NCI-H1092 treated with DMSO at 0.1 percent for 48 hours (cell line): ENCODE measurements at places on chromosomes 2 and 18.

DNA sequence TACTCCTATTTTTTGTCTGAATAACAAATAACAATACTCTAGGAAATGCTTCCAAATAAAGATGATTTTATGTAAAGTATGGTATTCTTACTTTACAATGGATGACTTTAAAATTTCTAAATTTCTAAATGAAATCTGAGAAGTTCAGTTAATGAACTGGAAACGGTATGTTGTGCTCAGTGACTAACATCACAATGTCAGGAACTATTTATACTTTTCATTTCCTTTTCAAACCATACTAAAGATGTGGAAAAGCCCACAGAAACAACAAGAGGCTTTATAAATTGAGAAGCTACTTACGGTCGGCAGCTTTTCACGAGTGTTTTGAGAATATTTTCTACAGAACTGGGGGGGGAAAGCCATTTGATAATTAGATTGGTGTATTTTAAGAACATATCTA lies 31.1 kb downstream of the PSME4 start:
- DNase-seq = no peak

DNA sequence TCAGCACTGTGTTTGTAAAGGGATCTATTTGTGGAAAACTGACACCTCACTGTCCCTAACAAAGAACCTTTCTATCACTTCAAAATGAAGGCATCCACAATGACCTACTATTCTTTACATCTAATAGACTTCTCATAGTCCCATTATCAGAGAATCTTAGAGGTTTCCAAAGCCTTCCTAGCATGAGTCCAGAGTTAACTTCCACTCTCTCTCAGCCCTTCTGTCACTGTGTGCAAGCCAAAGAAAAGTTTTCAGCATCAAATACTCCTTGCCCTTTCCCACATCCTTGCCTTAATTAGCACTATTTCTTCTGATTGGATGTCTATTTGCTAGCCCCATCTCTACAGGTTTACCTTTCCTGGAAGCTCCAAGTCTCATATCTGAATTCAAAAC lies 178.5 kb downstream of the ERBB4 start:
- DNase-seq = no peak

DNA sequence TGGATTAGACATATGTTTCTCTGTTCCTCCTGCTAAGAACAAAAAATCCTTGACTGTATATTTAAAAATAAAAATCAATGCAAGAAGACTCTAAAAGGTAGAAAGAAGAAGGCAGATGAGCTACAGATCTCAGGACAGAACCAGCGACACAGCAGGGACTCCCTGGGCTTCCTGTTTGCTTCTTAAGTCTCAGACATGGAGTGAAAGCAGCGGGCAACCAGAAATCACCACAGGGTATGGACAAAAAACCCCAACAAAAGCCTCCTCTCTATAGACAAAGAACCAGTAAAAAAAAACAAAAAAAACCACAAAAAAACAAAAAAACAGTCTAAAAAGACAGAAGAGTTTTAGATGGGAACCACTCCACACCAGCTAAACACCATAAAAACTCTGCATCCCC lies 971.0 kb upstream of the GYPC start:
- DNase-seq = no peak

DNA sequence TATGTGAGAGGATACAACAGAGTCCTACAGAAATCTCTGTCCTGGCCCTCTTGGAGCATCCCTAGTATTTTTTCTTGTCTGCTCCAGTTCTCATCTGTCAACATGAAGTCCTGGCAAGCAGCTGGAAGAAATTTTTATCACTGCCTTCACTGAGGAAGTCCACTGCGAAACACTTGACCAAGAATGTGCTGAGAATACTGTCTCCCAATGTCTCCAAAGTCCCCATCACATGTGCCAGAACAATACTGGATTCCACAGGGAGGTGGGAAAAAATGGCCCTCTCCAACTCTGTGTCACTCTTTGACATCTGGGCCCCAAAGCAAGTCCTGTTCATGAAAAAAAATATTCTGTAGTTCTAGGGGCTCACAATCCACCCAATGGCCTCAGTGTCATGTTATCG lies 32.8 kb upstream of the PGAP1 start:
- DNase-seq = no peak

DNA sequence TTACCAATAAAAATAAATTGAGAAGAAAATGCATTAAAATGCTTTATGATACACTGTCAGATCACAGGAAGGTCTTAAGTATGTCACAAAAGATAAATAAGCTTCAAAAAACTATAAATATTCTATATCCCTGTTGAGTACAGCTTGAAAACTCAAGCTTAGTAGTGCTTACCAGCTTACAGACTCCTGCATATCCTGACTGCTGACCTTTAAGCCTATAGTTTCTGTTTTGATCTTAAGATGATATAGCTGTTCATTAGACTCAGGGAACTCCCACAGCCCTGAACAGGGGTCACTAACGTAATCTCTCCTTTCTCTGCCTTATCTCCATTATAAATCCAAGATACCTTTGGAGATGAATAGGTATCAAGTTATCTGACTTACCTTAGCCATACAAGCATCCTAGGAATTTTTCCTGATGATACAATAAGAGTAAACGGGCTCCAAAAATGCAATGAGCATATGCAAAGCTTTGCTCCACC lies 93.7 kb upstream of the RBBP8 start:
- DNase-seq = no peak

GRCh38 chr18:3654442-3655253 lies 204.7 kb downstream of the TGIF1 start:
- no peak for DNase-seq

- DNase-seq = no peak
Measured at GRCh38 chr18:62771494-62772270, 56.3 kb downstream of the PHLPP1 start.

GRCh38 chr18:47936952-47937351 lies 6.5 kb upstream of the SMAD2 start:
- DNase-seq = no peak

DNA sequence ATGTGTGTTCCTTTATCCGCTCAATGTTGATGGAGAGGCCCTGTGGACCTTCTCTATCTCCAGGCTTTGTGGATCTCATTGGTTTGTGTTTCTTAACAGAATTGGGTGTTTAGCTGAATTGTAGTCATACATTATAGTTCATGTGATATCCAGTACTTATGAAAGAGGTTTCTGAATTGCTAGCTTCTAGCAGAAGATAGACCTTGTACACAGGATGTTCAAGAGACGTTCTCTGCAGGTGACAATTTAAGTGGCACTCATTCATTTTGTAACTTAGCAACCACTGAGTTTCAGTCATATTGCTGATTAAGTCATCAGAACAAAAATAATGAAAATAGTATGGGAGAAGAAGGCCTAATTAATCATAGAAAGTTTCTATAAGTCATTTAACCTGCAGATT lies 279.2 kb downstream of the ALPK2 start:
- DNase-seq = no peak

- DNase-seq = no peak
Measured at GRCh38 chr2:231256494-231256893, 58.1 kb downstream of the ARMC9 start.

GRCh38 chr2:160651416-160652200 lies 158.0 kb upstream of the RBMS1 start:
- no peak for DNase-seq

DNA sequence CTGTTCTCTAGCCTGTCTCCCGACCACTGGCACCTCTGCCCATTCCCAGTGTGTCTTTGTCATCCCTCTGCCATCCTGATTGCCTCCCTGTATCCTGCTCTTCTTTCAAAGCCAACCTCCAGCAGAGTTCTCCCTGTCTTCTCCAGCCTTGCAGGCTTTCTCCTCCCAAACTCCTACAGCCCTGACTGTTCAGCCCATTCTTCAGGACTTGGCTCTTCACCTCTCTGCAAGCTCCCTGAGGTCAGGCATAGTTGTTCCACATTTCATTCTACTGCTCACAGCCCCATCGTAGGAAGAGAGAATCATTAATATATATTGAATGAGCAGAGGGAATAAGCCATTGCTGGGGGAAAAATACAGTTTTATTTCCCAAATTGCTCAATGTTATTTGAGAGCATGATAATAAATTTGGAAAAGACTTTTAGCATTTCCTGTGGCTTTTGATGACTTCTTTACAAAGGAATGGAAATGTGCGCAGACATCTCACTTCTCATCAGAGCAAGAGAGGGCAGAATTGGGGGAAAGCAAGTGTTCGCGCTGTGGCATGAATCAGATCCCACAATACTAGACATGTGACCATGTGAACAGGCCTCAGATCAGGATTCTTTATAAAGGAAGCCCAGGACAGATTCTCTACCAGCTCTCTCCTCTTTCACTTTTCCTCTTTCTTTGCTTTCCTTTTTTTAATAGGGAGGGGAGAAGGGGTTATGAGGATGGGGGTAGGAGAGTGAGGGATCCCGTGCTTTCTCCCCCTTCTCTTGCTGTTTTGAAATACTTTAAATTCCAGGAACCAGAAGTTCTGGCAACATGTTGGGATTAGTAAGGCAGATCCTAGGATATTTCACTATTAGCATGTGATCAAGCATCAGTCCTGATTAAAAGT lies 37.4 kb downstream of the EPAS1 start:
- no peak for DNase-seq

DNA sequence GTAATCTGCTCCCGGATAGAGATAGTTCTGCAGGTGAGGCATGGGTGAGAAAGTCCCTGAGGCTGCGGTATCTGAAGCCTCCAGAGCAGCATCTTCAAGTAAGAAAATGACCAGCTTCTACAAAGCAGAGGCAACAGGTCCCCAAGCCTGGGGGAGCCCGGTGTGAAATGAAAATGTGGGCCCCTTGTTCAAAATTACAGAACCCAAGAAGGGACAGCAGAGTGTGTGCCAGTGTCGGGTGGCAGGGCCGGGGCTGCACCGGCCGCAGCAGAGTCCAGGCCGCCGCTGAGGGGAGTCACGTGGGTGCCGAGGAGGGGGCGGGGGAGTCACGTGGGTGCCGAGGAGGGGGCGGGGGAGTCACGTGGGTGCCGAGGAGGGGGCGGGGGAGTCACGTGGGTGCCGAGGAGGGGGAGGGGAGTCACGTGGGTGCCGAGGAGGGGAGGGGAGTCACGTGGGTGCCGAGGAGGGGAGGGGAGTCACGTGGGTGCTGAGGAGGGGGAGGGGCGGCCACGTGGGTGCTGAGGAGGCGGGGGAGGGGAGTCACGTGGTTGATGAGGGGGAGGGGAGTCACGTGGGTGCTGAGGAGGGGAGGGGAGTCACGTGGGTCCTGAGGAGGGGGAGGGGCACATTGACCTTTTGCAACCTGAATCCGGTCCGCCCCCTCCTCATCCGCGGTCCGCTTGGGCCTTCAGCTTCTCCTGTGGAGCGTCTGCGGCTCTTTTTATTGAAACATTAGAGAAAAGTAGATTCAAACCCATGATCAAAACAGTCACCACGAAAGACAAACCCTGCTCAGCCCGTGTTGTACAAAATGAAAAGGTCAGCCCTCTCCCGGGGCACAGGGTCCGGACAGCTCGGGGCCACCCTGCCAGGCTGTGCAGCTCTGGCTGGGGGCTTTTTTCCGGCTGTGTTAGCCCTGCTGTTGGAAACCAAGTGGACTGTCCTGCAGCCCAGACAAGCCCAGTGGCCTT lies 10.4 kb downstream of the COLEC11 start:
- peak; percentile 61 for DNase-seq

GRCh38 chr2:201715459-201715858 lies 17.0 kb upstream of the MPP4 start:
- no peak for DNase-seq

DNA sequence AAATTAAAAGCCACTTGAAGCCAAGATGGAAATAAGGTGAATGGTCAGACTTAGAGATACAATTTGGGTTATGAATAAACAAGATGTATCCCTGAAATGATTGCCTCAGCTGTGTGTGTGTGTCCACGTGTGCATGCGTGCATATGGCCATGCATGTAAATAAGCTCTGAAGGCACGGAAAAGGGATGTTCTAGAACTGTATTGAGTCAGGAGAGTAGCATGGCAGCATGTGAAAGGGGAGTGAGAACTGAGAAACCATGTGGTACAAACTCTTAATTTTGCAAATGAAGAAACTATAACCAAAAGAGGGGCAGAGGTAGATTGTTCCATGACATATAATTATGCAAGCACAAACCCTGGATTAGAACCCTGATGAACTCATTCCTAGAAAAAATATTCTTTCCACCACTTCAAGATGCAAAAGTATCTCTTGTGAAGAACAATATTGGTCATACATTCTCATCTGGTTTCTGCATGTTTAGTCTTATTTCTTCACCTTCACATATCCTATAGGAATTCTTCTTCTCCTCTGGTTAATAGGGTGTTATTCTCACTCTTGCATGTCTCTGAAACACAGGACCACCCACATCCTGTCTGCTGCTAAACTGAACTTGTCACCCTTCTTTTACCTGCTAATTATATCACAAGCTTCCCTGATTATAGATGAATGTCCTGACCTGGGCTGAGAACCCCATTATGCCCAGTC lies 455.8 kb downstream of the SETBP1 start:
- no peak for DNase-seq

DNA sequence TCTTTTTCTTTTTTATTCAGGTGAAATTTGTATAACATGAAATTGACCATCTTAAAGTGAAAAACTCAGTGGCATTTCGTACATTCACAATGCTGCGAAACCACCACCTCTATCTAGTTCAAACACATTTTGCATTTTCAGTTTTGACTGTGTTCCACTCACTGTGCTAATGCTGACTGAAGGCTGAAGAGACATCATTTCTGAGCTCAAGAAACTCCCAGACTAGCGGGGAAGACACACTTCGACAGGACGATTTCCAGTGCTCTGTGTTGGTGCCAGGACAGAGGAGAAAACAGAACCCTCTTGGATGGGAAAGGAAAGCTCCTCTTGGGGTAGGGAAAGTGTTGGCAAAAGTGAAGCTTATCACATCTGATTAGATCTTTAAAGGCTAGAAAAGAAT lies 44.2 kb upstream of the CBLN2 start:
- DNase-seq = no peak

DNA sequence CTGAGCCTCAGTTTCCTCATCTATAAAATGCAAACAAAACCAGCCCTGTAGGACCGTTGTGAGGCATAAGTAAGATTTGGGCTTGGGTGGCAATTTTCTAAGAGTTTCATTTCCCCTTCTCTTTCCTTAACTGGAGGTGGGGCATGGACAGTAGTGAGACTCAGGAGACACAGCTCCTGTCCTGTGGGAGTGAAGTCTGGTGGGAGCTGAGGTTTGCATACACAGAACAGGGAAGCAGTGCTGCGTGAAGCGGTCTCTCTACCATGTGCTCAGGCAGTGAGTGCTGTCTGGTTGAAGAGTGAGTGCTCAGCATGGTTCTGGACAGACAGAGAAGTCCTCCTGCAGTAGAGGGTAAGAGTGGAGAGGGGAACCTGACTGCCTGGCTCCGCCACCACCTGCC lies 62.3 kb upstream of the MCFD2 start:
- no peak for DNase-seq

- no peak for DNase-seq
Measured at GRCh38 chr2:233803292-233803911, 25.3 kb downstream of the MROH2A start.

- DNase-seq = no peak
Measured at GRCh38 chr2:118049816-118050140, 35.9 kb upstream of the CCDC93 start.

GRCh38 chr18:78126536-78126935 lies 853.1 kb upstream of the SALL3 start:
- DNase-seq = no peak

- DNase-seq = no peak
Measured at GRCh38 chr2:72011791-72012190, 135.9 kb downstream of the CYP26B1 start.
